Hepatic stellate cell (primary cell): ENCODE measurements at places on chromosomes 12 and 14.

- no peak for DNase-seq
Observed at GRCh38 chr12:89679631-89680030, 29.0 kb downstream of the ATP2B1 start.

GRCh38 chr12:51954561-51955361 lies 3.3 kb downstream of the ACVR1B start:
- no peak for DNase-seq

DNA sequence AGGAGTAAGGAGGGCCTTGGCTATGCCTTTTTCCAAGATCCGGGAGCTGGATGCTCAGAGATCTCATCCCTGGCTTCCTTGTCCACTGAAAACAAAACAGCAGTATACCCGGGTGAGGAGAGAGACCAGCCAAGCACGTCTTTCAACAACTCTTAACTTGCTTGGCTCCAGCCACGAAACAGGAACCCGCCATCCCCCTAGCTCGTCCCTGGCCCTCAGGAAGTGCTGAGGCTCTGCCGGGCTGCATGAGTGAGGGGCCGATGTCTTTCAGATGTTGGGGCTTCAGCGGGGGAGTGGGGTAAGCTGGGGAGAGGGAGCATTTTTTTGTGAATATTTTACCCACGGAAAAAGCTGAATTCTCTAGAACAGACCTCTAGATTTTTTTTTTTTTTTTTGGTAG lies 231.1 kb downstream of the CACNA1C start:
- DNase-seq: peak; percentile 49

DNA sequence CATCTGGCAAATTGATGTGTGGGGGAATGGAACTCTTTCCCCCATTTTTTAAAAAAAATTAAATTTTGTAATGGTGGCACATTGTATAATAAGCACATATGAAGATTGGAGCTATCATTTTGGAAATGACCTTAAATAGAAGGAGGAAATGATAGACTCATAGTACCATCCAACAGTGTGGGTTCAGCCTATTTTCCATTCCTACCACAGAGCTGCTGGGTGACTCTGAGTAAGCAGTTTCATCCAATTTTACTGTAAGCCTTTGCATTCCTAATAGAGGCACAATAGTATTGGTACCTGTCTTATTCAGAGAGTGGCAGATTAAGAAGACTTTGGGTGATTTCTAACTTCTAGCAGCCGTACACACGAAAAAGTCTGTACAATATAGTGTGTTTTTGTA lies 304.5 kb downstream of the RAD51B start:
- DNase-seq: no peak

DNA sequence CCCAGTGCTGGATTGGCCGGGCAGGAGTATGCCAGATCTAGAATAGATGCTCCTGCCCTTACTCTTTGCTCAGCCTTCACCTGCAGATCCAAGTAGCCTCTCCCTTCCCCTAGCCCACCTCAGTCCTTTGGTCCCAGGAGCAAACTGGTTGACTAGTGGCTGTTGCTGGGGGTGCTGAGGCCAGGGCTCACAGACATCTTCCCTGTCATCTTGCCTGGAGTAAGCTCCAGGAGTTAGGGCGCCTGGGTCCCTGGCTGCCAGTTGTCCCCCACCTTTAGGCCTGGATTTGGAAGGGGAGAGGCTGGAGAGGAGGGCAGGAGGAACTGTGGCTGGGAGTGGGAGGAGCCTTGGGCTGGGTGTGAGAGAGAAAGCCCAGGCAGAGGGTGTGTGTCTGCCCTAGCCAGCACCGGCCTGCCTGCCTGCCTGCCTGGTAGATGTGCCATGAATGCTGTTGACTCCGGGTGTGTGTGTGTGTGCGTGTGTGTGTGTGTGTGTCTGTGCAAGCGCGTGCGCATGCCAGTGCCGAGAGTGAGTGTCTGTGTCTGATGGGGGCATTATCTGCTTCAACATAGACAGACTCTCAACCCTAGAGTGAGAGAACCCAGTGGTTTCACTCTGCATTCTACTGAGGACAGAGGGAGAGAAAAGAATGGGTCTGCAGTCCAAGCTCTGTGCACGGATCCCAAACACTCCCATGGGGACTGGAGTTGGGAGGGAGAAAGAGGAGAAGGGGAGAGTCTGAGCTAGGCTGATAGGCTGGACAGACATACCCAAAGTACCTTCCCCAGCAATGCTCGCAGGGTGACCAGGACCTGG lies 845 bp upstream of the RARG start:
- peak; percentile 79 for DNase-seq

GRCh38 chr14:75274899-75275569 lies 3.6 kb upstream of the FOS start:
- DNase-seq: no peak

- DNase-seq: peak; percentile 96
Observed at GRCh38 chr14:104681689-104682074, 7.7 kb upstream of the INF2 start.

DNA sequence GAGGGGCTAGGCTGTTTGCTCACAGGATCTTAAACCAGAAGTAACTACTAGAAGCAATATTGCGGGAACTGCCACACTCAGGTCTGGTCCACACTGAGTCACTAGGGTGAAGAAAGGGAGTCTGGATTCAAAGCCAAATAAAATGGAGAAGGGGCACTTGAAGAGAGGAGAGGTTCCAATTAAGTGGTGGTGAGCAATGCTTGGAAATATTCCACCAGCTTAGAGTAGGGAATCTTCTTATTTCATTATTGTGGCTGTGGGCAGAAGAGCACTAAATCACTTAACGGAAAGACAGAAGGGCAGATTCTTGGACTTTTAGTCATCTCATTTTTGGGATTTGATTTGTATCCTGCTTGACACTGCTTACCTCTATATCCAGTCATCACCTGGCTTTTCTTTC lies 48.6 kb upstream of the PPP1R12A start:
- peak; percentile 34 for DNase-seq

DNA sequence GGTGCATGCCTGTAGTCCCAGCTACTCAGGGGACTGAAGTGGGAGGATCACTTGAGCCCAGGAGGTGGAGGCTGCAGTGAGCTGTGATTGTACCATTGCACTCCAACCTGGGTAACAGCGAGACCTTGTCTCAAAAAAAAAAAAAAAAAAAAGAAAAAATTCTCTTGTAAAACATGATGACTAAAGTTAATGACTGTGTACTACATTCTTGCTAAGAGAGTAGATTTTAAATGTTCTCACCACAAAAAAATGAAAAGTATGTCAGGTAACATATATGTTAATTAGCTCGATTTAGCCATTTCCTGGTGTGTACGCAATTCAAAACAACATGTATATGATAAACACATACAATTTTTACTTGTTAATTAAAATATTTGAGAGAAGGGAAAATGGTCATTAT lies 480.7 kb upstream of the RGS6 start:
- no peak for DNase-seq

- DNase-seq: no peak
Observed at GRCh38 chr12:12319451-12320183, 30.4 kb downstream of the MANSC1 start.

- DNase-seq: no peak
Observed at GRCh38 chr14:104140463-104141331, 2.3 kb downstream of the KIF26A start.

DNA sequence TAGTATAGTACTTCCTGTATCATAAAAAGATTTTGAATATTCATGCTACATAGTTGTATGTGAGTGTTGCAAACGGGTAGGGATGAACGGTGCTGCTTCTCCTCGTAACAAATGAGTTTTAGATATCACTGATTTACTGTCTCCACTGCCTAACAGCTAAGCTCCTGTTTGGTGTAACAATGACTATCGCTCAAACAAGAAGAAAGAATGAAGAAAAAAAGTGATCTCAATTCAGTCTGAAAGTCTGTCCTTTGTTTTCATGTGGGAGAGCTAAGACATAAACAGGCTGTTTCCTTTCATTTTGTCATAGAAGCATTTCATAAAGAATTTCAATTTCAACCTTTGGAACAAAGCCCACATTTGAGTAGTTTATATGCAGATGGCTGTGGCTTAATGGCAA lies 26.1 kb upstream of the RTRAF start:
- DNase-seq: no peak

- DNase-seq: no peak
Observed at GRCh38 chr12:112998987-112999767, 20.9 kb downstream of the OAS2 start.

GRCh38 chr14:51080645-51081044 lies 14.3 kb downstream of the TRIM9 start:
- DNase-seq: no peak

DNA sequence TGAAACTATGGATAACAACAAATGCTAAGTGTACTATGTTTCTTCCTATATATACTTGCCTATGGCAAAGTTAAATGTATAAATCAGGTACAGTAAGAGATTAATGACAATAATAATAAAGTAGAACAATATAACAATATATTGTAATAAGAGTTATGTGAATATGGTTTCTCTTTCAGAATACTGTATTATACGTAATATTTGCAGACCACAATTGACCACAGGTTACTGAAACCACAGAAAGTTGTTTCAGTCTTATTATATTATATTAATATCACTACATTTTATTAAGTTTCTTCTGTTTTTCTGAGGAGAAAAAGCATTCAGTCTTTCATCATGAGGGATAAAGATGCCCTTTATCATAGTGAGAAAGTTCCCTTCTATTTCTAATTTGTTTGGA lies 131.2 kb downstream of the EML1 start:
- DNase-seq: no peak

- DNase-seq: no peak
Observed at GRCh38 chr14:24388474-24389179, 10.2 kb upstream of the NYNRIN start.

GRCh38 chr14:67644428-67644827 lies 24.7 kb downstream of the ARG2 start:
- no peak for DNase-seq
